ENCODE measurements at places on chromosomes 5 and 9.

DNA sequence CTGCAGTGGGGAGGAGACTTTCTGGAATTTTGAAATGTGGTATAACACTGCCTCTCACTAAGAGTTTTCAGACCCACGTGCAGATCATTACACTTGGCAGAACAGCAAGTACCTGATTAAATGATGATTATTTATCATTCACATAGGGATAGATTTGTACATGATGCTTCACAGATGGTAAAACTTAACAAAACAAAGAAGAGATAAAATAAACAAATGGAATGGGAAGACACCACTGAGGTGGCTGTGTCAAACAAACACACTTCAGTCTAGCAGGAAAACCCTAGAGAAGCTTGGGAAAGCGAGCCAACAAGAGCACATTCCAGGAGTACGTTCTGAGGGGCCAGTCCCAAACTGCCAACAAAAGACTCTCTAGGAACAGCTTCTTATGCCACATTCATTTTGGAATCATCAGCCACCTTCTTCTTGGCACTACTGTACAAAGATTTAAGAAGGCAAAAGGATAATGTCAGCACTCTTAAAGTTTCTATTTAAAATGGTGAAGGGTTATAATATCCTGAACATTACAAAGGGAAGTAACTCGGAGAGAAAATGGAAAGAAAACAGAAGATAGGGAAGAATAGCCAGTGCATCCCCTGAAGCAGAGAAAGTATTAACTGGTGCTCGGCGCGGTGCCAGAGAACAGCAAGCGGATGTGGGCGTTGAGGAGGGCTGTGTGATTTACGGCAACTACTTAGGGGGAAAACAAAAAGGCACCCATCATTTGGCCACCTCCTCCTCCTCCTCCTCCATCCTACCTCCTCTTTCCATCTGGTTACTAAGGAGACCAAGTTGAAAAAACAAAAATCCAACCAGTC is 1.6 kb downstream of the MED27 start:
- peak; percentile 4 for DNase-seq

GRCh38 chr5:150989695-150990094 is 30.7 kb upstream of the GPX3 start:
- DNase-seq, result peak; percentile 8

GRCh38 chr9:78783743-78784142 is 486.8 kb downstream of the PSAT1 start:
- no peak for DNase-seq

- DNase-seq, result no peak
Observed at GRCh38 chr5:133285583-133286021, 233.8 kb downstream of the HSPA4 start.

DNA sequence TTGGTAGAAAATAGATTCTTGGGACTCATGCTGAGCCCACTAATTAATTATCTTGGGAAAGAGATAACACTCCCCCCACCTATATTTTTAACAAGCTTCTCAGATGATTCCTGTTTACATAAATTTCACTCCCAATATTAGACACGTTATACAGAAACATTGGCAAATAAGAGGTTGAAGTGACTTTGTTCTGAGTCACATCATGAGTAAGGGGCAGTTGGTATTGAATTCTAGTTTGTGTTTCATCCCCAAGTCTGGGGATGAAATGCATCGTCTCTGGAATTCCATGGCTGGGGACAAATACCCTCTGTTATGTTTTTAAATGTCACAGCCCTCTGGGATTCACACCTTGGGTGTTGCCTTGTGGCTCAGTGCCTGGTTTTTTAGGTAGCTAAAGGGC is 41.0 kb downstream of the BASP1 start:
- peak; percentile 18 for DNase-seq

GRCh38 chr5:2892466-2893000 is 141.1 kb upstream of the IRX2 start:
- no peak for DNase-seq

DNA sequence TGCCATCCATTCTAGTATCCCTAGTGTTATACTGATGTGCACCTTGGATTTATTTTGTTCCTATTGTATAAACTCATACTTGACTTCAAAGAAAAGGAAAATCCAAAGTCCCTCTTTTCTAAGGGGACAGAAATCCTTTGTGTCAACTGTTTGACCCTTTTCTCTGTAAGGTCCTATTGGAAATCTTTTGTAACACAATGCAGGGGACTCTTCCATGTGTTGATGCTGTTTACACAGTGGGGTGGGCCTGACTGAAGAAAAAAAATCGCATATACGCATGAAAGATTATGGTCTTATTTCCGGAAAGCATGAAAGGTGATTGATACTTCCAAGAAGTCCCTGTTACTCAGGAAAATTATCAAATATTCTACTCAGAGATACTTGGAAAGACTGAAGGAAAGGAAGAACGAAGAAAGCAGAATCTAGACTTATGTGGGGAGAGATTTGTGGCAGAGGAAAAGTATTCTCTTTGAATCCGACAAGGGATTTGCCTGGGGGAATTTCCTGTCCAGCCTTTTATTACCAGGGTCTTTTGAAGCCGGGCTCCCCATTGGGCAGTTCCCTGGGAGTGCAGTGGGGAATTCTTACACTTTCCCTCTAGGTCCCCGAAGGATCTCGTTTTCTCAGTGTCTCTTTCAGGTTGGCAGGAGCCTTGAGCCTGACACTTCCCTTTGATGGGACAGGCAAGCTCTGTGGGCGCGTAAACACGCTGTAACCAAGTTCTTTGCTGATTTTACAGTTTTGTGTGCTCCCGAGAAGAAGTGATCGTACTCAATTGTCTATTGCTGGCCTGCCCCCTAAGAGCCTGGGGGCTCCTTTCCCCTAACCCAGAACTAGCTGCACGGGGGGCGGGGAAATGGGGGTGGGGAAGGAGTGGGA is 779 bp upstream of the VCAN start:
- DNase-seq, result no peak

DNA sequence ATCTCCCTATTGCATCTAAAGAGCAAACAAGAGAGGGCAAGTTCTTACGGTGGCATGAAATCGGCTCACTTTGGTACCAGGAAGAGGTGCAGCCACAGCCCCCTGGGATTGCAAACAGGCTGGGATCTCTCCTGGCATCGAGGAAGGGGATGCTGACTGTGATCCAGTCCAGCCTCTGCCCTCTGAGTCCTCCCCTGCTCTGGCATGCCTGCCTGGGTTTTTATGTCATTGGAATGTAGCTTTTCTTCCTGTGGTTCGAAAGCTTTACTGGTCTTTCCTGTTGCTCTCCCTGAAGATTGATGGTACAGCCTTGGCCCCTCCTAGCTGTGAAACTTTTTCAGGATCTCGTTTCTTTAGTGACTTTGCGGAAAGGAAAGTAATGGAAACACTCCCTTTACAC is 6.6 kb downstream of the SLC46A2 start:
- DNase-seq, result no peak

DNA sequence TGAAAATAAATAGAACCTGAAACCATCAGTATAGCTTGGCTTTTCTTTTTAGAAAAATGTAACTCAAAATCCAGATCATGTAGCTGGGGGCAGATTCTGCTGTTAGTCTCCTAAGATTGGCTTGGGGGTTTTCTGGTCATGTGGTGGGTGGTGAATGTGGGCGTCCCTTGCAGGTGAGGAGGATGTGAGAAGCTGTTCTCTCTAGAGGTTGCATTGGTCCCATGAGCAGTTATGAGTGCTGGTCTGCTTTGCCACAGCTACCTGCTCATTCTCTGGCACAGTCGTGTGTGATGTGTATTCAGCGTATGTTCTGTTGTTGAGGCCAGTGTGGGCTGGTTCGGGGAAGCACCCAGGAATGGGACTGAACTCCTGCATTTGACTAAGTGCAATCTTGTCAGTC is 466.8 kb downstream of the DIRAS2 start:
- DNase-seq, result no peak

GRCh38 chr5:100706776-100707175 is 171.6 kb downstream of the FAM174A start:
- peak; percentile 47 for DNase-seq

DNA sequence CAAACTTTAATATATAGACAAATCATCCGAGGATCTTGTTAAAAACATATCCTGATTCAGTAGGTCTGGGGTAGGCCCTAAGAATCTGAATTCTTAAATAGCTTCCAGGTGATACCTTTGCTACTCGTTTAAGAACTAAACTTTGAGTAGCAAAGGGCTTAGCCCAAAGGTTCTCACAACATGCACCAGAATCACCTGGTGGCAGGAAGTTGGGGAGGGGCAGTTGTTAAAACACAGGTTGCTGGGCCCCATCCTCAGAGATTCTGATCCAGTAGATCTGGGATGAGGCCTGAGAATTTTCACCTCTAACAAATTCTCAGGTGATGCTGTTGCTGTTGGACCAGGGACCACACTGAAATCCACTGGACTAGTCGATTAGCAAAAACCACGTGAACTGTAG is 20.0 kb upstream of the RGMB start:
- no peak for DNase-seq

DNA sequence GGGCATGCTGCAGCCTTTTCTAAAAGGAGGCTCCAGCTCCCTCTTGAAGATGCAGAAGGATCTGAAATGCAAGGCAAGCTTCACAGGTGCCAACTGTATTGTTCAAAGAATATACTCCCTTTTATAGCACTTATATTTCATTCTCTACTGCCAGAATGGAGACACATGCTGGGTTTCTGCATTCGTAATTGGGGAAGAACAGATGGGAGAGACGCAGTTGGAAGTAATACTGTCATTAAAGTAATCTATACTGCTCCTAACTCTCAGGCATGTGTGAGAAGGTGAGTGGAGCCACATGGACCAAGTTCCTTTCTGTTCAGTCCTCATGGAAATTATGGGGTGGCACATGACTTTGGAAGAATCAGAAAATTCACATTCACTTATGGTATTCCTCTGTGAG is 226.4 kb downstream of the TRIM32 start:
- DNase-seq, result no peak

- DNase-seq, result peak; percentile 51
Observed at GRCh38 chr5:53041071-53041692, 52.0 kb downstream of the ITGA2 start.

- DNase-seq, result no peak
Observed at GRCh38 chr5:40774623-40775022, 18.9 kb upstream of the TTC33 start.

DNA sequence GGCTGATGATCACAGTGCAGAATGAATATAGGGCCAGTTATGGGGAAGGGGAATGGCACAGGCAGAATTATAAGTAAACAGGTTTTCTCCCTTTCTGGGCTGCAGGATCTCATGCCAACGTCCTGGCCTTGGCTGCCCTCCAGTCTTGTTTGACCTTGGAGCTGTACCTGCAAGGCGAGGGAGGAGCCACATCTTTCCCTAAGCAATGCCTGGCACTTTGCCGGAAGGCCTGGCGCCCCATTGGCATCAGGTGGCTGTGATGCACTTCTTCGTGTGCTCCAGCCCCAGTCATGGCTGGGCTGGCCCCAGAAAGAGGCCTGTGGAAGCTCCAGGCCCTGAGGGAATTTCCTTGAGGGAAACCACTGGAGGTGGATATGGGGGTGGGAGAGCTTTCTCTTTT is 16.7 kb upstream of the IQGAP2 start:
- no peak for DNase-seq

DNA sequence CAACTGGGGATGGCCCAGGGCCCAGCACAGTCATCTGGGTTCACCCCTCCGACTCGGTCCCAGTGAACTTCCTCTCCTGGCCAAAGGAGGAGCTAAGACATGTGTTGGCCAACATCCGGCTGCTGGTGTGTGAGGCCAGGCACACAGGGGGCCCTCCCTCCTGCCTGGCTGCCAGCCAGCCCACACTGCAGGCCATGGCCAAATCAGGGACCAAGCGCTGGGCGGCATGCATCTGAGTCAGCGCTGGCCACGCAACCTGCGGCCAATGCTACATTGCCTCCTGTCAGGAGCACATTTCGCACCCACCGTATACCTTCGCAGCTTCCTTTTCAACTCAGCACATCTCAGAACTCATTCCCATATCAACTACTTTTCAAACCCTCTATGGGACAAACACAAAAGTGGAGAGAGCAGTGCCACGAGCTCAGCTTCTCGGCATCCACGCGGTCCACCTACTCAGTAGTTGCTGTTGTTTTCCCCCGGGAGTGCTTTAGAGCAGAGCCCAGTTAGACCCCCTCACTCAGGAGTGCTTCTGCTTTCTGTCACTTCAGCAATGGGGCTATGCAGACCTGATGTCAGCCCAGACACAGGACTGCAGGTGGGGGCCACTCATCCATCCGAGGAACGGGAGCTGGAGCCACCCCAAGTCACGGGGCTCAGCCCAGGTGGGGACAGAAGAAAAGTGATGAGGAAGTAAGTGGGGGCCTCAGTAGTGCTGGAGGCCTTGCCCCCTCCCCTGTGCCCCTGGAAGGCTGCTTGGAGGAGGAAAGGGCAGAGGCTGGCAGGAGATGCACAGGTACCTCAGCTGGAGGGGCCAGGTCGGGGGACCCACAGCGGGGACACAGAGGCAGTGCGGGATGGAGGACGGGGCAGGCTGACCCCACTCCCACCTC is 13.9 kb downstream of the NINJ1 start:
- DNase-seq, result peak; percentile 86

GRCh38 chr9:129143031-129143927 is 32.1 kb downstream of the PTPA start:
- peak; percentile 85 for DNase-seq

DNA sequence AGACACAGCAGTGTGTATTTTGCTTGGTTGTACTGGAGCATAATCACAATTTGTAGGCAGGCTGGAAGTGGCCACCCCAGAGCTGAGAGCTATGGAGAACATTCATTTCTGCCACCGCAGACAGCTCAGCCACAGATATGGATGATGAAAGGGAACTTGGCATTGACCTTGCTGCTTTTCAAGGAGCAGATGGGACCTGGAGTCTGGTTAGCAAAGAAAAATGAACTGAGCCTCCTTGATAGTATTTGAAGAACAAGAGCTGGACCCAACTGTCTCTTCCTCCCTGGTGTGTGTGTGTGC is 395.2 kb upstream of the ZNF462 start:
- DNase-seq, result no peak

DNA sequence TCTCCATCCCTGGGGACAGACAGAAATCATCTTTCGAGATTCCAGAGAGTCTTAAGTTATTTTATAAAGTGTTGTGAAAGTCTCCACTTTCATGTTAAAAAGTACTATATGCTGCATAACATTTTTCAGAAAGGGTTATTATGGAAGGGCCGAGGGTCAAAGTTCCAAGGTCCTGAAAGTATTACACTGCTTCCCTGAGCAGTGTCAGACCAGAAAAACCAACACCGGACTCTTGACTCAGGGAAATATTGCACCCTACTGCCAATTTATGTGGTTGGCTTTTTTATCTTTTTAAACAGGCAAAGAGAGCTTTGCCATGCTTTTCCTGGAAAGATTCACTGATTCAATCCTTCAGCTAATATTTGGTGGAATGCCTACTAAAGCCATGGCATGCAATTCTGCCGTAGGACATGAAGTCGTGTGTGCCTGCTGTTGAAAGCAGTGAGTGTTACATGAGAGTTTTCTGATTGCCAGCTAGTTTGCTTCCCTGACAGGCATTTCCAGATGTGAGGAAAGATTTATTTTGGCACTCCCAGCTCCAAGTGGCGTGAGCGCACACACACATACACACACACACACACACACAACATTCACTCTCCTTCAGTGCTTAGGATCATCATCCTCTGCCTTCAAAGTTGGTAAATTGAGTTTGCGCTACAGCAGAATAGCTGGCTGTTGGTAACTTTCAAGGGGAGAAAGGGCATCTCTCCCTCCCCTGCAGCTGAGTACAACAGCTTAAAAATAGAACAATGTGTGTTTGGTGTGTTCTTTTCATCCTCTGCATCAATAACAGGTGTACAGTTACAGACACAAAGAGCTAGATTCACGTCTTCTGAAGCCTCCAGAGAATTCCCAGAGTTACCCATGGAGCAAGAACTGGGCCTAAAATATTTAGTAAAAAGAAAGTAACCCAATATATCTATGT is 45.6 kb downstream of the SLC1A3 start:
- DNase-seq, result no peak

GRCh38 chr5:17316970-17317459 is 99.6 kb downstream of the BASP1 start:
- no peak for DNase-seq

GRCh38 chr5:24783596-24783995 is 138.8 kb upstream of the CDH10 start:
- no peak for DNase-seq
